ENCODE measurements at places on chromosomes 5 and 9.

DNA sequence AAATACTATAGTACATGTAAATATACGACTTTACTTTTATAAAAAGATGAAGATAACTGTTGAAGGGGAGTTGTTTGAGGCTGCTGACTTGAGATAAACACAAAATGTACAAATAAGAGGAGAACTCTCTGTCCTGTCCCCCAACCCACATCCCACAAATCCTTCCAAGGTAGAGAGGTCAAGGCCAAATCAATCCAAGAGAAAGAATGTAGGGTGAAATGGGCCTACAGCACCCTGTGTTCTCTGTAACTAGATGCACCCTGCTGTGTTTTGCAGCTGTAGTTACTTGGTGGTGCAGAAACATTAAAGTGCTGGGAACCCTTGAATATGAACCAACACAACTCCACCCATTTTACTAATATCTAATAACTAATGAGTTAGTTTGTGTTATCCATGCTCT lies 2.0 kb upstream of the LHFPL2 start:
- DNase-seq, result no peak

- no peak for DNase-seq
Measured at GRCh38 chr9:18490641-18491370, 16.9 kb downstream of the ADAMTSL1 start.

DNA sequence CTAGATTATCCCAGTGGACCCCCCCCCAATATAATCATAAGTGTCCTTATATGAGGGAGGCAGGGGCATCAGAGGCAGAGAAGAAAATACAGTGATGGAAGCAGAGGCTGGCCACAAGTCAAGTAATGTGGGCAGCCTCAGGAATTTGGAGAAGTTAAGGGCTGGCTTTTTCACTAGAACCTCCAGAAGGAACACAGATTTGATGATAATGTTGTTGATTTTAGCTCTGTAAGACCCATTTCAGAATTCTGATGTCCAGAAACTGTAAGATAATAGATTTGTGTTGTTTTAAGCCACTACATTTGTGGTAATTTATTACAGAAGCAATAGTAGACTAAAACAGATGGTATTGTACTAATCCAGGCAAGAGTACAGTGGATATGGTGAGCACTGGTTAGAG lies 36.3 kb upstream of the LRRTM2 start:
- no peak for DNase-seq

DNA sequence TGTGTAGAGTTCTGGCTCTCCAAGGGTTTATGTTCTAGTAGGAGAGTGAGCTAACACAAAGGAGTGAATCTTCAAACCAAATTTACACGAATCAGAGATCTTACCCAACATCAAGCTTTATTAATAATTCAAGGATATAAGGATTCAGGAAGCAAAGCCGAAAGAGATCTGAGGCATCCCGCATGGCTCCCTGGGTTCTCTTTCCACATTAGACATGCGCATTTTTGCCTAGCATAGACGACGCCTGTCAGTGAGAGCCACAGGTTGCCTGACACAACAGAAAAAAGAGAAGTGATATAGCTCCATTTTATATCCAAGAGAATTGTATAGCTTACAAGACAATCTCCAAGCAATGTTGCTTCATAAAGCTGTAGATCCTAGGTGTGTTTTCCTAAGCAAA lies 52.6 kb downstream of the ESM1 start:
- DNase-seq, result no peak

DNA sequence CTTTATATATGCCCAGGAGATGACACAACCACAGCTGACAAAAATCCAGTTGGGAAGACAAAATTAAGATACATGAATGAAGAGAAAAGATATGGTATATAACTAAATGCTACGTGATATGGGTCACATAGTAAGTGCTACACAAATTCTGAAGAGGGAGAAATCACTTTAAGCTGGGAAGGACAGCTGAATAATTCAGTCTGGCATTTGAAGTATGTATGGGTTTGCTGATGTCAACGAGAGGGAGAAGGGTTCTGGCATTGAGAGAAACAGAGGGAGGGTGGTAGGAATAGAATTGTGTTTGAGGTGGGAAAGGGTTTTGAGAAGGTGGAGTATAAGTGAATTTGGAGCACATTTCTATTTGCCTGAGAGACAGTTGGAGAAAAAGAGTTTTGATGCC lies 6.7 kb upstream of the SLIT3 start:
- DNase-seq, result no peak

DNA sequence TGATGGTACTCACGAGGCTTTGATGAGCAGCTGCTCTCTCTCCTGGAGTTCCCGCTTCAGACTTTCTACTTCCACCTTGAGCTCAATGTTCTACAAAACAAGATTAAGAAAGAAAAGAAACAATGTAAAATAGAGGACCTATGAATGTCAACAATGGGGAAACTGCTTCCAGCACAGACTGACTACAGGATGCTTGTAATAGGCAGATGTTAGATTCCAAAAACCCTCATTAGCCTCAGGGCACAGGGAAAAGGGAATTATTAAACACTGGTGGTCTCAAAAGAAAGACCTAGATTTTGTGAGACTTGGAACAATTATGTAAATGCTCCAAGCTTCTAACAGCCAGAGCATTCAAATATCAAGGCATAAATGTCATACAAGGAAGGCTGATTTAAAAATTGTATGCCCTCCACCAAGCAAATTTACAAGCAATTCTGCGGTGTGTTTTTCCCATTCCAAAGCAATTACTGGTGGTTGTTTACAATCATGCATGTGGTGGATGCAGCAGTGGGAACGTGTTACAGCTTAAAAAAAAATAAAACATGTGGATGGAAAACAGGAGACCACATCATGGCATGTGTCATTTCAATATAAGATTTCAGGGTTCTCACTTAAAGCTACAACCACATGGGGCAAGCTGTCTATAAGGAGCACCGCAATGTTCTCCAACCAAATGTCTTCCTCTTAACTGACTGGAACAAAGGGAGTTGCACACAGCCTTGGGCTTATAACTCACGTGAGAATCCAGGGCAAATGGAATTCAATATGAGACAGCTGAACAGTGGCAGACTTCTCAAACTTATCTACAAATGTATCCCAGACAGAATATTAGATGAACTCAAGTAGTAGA lies 34.0 kb downstream of the CDK5RAP2 start:
- DNase-seq, result no peak

- no peak for DNase-seq
Measured at GRCh38 chr5:893711-894110, 1.0 kb downstream of the TRIP13 start.

DNA sequence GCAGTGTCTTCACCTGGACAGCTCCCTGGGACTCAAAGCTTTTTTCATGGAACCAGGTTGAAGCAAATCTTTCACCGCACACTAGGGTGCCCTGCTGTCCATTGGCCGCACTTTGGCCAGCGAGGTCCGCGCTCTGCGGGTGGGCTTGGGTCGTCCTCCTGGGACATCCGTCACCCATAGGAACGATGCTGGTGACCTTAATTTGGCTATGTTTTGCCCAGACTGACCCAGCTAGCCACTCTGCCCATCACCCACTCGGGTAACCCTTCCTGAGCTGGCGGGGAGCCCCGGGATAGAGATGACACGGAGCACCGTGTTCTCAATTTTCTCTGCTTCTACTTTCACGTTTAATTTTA lies 25.9 kb downstream of the ZDHHC11B start:
- no peak for DNase-seq

DNA sequence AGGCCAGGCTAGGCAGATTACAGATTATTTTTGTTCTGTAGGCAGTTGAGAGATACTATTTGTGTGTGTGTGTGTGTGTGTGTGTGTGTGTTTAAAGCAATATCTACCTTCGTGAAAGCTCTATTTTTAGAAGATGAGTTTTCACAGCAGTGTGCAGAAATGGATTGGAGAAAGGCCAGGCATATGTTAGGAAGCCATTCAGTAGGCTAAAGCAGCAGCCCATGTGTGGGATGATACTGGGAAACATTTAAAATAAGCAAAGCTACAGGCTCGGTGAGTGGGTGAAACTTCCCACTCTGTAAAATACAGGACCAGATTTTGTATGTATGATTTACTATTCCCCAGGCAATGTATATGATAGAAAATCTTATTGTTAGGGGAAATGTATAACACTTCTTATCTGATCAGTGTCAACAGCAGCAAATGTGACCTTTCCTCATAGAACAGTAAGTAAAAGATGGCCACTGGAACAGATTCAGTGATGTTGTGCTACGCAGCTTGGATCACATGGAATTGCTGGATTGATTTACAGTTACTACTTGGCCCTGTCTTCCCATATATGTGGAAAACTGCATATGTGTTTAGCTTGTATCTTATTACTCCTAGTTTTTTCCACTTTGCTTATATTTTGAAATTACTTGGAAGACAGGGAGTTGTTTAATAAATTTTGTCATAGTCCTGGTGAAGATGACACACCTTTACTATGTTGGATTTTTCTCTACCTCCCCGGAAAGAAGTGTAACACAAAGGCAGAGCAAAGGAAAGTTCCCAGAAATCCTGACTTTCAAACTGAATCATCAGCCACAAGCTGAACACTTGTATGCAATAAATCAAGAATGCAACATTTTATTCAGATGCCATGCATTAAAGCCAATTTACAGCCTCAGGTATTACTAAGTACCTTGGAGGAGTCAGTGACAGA lies 1077.7 kb upstream of the SEMA6A start:
- DNase-seq, result no peak

DNA sequence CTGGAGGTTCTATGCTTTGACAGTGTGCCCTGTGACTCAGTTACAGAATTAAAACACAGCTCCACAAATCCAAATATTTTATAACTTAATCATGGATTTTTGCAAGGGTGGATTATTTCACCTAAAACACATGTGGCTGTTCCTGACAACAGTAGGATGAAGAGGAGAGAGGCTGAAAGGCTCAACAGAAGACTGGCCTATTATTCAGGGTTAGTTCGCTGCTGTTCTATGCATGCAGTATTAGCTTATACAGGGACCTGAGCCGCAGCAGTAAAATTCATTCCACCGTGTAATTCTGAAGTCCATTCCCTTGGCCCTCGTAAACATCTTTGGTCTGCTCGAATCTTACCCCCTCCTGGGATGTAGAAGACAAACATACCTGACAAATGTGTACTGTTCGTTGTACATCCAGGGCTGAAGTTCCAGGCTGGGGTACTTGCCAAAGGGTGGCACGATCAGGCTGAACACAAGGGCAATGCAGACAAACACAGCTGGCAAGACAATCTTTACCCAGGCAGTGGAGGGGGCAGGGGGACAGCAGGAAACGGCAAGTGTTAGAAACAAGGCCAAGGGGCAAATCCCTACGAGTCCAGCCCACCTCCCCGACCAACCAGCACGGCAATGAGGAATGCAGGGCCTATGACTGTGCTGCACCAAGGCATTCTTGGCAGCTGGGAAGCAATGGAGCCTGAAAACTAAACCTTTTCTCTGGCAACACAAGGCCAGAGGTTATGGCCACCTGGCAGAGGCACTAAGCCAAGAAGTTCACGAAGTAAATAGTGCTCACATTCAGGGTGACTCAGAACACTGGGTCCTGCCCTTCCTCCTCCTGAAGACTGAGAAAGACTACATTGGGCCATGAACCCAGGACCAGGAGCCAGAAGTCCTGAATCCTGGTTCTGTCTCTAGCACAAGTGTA lies 46.8 kb downstream of the NIPSNAP3B start:
- DNase-seq, result no peak

DNA sequence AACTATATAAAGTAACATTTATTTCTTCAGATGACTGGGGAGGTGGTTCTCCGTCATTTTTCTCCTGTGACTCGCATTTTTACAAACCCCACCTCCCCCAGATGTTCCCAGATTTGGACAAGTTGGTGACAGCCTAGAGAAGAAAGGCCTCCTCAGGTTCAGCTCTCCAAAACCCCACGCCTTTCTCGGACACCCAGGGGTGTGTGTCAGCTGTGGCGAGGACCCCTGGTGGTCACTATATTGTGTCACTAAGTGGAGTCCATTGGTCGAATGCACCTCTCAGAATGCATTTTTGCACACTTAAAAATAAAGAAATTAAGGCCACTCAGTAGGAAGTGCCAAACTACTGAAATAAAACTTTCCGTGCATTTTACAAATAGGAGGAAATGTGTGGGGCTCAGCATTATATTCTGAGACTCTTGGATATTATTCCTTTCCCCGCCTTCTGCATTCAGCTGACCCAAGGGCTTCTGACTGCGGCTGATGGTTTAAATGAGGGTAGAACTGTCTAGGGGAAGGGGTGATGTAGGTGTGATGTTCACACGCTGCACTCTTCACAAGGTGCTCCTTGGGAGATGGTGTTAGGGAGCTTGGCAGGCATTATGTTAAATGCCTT lies 47.6 kb downstream of the ACO1 start:
- no peak for DNase-seq

- DNase-seq, result no peak
Measured at GRCh38 chr9:116816484-116816883, 129.4 kb downstream of the TRIM32 start.

GRCh38 chr5:53100606-53101005 lies 9.0 kb downstream of the MOCS2 start:
- no peak for DNase-seq

DNA sequence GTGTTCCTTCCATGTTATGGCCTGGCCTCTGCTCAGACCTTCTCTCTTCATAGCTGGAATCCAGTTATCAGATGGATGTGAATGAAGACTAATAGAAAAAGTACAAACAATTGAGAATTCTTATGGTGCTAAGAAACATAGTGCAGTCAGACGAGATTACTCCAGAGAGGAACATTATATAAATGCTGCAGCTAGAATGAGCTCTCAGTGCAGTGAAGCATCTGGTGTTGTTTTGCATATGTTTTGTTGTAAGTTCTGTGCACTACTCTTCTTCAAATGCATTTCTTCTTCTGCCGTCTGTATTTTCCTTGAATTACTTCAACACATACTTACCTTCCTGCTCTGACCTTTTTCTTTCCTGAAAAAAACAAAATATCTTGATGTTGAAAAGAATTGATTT lies 602.4 kb upstream of the CDH18 start:
- no peak for DNase-seq

DNA sequence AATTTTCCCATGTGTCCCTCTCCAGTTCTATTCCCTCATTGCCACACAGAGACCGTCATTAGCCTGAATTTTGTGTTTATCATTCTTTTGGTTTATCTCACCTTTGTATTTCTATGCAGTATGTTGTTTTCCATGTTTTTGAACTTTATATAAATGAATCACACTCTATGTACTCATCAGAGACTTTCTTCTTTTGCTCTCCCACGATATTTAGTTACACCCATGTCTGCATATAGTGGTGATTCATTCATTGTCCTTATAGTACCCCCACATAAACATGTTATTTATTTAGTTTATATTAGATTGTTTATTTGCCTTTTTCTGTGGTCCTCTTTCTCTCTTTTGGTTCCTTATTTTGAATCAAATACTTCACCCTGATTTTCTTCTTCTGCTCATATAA lies 199.7 kb downstream of the FSTL4 start:
- DNase-seq, result no peak

- DNase-seq, result no peak
Measured at GRCh38 chr9:30534455-30534854, 1850.0 kb upstream of the ACO1 start.
